ENCODE measurements at places on chromosomes 12 and 14. TPM values are rescaled to one million over a fixed set of nuclear protein-coding genes. Genes with fewer than 3 reads are reported as not detected.
A peak's percentile ranks its signal among the peaks of the same experiment; 100 is the strongest.

DNA sequence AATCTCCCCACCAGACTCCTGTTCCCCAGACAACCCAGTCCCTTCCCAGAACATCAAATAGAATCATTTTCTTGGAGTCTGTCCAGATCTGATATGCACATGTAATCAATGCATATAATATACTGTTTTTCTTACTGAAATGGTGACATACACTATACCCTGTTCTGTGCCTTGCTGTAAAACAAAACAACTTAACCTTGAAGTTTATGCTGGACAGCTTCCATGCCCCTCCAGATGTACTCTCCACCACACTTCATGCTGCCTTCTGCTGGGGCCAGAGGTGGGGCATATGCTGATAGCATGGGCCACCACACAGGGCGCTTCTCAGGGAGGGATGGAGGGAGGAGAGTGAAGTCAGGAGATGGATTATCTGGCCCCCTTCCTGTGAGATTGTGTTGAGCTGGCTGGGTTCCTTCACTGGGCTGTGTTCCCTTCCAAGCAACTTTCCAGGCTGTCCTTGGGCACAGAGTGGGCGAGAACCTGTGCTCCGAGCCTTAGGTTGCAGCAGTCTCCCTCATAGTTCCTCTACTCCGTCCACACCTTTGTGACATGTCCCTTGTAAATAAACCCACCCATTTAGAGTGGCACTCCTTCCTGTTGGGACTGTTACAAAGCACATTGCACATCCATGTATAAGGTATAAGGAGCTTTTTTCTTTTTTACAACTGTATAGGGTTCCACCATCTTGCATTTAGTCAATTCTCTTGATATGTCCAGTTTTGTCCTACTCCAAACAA lies 77.6 kb upstream of the RIC8B start:
- no peaks in the 10 kb centered on the region for H3K27me3 ChIP-seq
- no peak overlapping the region for H3K27ac ChIP-seq
- no peaks in the 10 kb centered on the region for H3K4me1 ChIP-seq
- no peak for DNase-seq
- no peak overlapping the region for H3K4me3 ChIP-seq
- no peaks in the 10 kb centered on the region for H3K36me3 ChIP-seq

DNA sequence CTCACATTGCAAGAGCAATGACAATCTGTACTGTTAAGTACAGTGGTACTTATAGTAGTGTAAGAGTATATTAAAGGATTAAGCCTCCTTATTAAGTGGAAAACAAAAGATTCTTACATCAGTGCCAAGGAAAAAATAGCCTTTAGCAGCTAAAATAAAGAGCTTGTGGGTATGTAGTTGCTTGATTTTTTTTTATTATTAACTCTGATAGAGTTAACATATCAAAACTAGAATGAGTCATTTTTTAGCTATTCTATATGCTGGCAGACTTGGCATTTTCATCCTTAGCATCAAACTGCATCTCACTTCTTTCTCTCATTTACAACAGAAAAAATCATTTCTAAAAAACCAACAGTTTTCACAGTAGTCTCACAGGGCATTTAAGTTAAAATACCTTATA lies 86.5 kb downstream of the ATP2B1 start:
- no peaks in the 10 kb centered on the region for H3K27me3 ChIP-seq
- peaks cover 74% of the 10 kb centered on the region for H3K36me3 ChIP-seq
- no peak overlapping the region for H3K4me3 ChIP-seq
- no peak overlapping the region for H3K27ac ChIP-seq

- no peaks in the 10 kb centered on the region for H3K36me3 ChIP-seq
- H3K27me3 ChIP-seq, result no peaks in the 10 kb centered on the region
These were observed 12.7 kb upstream of the CLEC1A start for GRCh38 chr12:10111451-10111850.

GRCh38 chr14:59013672-59014298 lies 174.7 kb upstream of the DAAM1 start:
- H3K4me3 ChIP-seq, result no peak overlapping the region
- no peak for DNase-seq
- no peaks in the 10 kb centered on the region for H3K27me3 ChIP-seq
- no peak overlapping the region for H3K27ac ChIP-seq
- H3K36me3 ChIP-seq, result no peaks in the 10 kb centered on the region

- peak overlapping the region; percentile 95 for H3K27ac ChIP-seq
- H3K27me3 ChIP-seq, result no peaks in the 10 kb centered on the region
- peaks cover 59% of the 10 kb centered on the region for H3K4me1 ChIP-seq
These were observed 598 bp downstream of the UBE2N start for GRCh38 chr12:93441081-93441616.

DNA sequence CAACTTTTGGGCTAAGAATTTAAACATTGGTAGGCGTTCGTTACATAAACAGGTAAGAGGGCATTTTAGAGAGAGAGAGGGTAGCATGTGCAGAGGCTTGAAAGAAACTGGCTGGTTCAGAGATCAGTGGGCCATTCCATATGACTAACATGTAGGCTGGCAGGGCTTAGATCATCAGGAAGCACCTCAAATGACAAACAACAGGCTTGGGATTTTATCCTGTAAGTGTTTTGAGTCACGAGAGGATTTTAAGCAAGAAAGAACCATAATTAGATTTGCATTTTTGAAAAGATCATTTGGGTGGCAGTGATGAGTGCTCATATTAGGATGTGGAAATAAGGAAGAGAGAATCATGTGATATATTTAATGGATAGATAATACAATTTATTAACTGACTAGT lies 8.7 kb upstream of the PLEKHA5 start:
- no peak overlapping the region for H3K4me3 ChIP-seq
- H3K27ac ChIP-seq, result no peak overlapping the region
- no peaks in the 10 kb centered on the region for H3K36me3 ChIP-seq

DNA sequence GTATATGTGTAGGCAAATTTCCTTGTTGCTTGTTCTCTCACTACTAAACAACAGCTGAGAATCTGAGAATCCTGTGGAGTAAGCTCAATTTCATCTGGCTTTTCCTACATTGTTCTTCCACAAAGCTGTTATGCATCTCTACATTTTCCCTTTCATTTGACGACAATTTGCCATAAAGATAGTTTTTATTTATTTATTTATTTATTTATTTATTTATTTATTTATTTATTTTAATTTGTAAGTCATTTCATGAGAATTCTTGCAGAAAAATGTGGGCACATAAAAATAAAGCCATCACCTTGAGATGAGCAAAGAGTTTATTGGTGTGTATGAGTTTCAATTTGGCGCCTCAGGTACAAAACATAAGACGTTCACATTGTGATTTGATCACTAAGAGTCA lies 545.9 kb upstream of the SEL1L start:
- no peaks in the 10 kb centered on the region for H3K36me3 ChIP-seq
- no peaks in the 10 kb centered on the region for H3K4me1 ChIP-seq
- H3K27me3 ChIP-seq, result no peaks in the 10 kb centered on the region
- DNase-seq, result no peak

Gene KLRC2
- not detected for total RNA-seq

Gene HSPB8
- not detected for total RNA-seq

DNA sequence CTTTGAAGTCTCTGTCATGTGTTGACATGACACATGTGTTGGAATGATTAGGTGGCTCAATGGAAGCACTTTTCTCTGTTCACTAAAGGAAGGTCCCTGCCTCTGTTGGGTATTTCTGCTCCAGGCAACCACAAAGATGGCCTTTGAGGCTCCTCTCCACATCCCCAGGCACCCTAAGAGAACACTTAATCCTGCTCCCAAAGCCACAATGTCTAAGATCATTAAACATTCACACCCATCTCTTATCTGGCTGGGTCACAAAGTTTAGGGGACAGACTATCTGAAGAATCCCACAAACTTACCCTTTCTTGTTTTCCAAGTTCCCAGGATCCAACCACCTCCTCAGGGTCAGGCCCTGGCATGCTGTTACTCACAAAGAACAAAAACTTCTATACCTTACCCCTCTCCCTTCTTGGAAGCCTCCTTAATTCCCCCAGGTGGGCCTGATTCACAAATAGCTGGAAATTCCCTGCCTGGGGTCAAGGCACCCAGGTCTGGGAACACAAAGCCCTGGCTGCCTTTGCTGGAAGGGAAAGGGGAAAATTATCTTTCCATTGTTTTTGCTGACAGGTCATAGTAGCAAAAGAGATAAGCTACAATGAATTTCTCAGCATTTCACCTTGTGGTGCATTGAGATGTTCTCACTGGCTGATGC lies 333.7 kb downstream of the PCNX1 start:
- H3K27ac ChIP-seq, result no peak overlapping the region
- H3K27me3 ChIP-seq, result no peaks in the 10 kb centered on the region
- H3K4me1 ChIP-seq, result no peaks in the 10 kb centered on the region

DNA sequence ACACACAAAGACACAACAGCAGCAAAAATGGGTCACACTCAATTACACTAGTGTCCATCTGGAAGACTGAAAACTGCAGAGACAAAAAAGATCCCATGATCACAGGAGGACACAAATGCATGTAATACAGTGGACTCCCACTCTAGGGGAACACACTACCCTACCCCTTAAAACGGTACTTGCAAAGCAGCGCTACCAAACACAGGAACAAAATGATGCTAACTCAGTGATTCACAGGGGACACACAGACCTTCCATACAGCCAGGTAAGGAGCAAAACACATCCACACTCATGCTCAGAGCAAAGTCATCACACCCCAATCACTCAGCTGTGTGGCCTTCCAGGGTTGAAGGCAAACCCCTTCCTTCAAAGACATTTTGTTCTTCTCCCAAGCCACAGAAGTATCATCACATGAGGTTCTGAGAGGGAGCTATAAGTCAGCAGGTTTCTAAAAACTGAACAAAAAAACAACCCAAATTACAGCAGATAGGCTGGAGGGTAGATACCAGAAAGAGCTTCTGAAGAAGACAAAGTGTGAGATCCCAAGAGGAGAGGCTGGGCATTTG lies 14.8 kb downstream of the SMUG1 start:
- H3K27me3 ChIP-seq, result peaks cover 32% of the 10 kb centered on the region
- peaks cover 11% of the 10 kb centered on the region for H3K4me1 ChIP-seq
- H3K27ac ChIP-seq, result no peak overlapping the region
- H3K4me3 ChIP-seq, result no peak overlapping the region
- H3K36me3 ChIP-seq, result no peaks in the 10 kb centered on the region

DNA sequence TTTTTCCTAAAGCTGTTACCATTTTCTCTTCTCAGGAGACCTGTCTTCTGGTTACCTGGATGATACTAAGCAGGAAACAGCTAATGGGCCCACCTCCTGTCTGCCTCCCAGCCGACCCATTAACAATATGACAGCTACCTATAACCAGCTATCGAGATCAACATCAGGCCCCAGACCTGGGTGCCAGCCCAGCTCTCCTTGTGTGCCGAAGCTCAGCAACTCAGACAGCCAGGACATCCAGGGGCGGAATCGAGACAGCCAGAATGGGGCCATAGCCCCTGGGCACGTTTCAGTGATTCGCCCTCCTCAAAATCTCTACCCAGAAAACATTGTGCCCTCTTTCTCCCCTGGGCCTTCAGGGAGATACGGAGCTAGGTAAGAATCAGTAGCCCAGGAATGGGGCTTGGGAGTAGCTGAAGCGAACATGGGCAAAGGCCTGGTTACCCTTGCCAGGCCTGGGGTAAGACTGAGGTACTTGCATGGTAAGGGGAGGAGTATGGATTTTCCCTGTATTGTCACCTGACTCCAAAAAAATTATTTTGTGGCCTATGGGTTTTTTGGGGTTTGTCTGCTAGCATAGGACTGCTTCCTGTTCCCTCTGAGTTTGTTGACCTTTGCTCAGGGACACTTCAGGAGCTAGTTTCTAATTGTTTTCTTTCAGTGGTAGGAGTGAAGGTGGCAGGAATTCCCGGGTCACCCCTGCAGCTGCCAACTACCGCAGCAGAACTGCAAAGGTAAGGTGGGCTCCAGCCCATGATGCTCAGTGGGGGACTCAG lies 26.6 kb downstream of the TRAFD1 start:
- no peak for DNase-seq
- H3K27ac ChIP-seq, result no peak overlapping the region
- no peaks in the 10 kb centered on the region for H3K27me3 ChIP-seq
- H3K36me3 ChIP-seq, result peaks cover 68% of the 10 kb centered on the region

Gene ZBTB25
- 78.0 TPM for total RNA-seq

- H3K4me1 ChIP-seq, result no peaks in the 10 kb centered on the region
- no peak overlapping the region for H3K27ac ChIP-seq
- no peaks in the 10 kb centered on the region for H3K36me3 ChIP-seq
- H3K4me3 ChIP-seq, result no peak overlapping the region
- no peak for DNase-seq
These were observed 6.7 kb upstream of the KCNH5 start for GRCh38 chr14:63051992-63052391.

Gene GSC
- not detected for total RNA-seq

DNA sequence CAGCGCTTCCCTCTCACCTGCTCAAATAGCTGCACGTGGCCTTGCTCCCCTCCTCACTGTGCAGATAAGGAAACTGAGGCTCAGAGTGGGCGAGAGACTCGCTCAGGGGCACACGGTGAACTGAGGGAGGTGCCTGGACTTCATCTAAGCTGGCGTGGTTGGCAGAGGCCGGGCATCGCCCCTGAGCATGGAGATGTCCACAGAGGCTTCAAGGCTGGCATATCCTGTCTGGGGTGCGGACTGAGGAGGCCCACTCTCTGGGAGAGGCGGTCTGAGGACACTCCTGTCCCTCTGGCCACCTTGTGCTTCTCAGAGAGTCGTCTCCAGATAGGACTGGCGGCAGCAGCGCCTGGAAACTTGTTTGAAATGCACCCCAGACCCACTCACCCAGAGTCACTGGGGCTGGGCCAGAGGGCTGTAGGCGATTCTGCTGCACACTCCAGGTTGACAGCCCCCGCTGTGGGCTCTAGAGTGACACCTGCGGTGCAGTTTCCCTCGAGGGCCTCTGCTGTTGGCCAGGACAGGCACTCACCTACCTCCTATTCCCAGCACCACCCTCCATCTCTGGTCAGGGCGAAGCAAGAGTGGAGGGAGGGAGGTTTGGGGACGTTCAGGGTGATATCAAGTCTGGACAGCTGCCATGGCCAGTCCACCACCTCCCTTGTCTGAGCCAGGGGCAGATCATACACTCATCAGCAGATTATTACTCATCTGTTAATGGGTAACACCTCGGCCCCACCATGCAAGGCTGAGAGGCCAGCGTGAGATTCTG lies 11.2 kb upstream of the LBHD2 start:
- DNase-seq, result no peak
- no peaks in the 10 kb centered on the region for H3K27me3 ChIP-seq
- no peaks in the 10 kb centered on the region for H3K36me3 ChIP-seq
- no peak overlapping the region for H3K4me3 ChIP-seq
- peaks cover 12% of the 10 kb centered on the region for H3K4me1 ChIP-seq
